ENCODE measurements at places on chromosomes 1 and 21. TPM values are rescaled to one million over a fixed set of nuclear protein-coding genes. Genes with fewer than 3 reads are reported as not detected.

GRCh38 chr1:21385022-21385421 lies 54.9 kb upstream of the NBPF3 start:
- H3K36me3 ChIP-seq, result peaks cover 4% of the 10 kb centered on the region
- no peak for DNase-seq
- H3K4me3 ChIP-seq, result no peak overlapping the region
- no peak overlapping the region for H3K27ac ChIP-seq
- H3K27me3 ChIP-seq, result peaks cover 26% of the 10 kb centered on the region

DNA sequence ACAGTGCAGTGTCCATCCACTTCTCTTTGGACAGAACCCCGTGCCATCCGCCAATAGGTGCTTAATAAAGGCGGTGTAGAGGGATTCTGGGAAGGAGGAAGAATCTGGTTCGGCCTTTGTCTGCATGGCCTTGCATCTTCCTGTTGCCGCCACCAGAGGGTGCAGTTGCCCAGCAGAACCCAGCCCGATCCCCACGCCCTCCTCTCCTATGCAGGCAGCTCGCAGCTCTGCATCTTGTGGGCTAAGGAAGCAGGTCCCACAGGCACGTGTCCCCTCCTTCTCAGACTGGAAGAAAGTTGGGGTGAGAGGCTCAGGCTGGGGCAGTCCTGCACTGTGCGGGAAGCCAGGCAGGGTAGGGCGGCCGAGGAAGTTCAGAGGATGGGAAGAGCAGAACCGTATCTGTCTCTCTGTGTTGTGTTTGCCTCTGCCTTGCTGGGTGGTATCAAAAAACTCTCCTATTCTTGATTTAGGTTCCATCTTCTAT lies 20.8 kb downstream of the NAV1 start:
- peaks cover 4% of the 10 kb centered on the region for H3K27me3 ChIP-seq
- peak; percentile 76 for DNase-seq
- no peak overlapping the region for H3K4me3 ChIP-seq
- no peaks in the 10 kb centered on the region for H3K36me3 ChIP-seq

DNA sequence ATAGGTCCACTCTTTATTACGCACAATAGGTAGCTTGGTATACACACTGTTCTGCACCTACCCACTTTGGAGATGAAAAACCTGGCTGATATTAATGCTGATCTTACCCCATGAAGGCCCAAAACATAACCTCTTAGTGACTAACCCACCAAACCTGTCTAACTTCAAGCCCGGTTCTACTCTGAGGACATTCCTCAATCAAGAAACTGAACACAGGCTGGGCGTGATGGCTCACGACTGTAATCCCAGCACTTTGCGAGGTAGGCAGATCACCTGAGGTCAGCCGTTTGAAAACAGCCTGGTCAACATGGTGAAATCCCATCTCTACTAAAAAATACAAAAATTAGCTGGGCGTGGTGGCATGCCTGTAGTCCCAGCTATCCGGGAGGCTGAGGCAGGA lies 50.5 kb downstream of the EYA3 start:
- no peak overlapping the region for H3K4me3 ChIP-seq
- H3K36me3 ChIP-seq, result peaks cover 22% of the 10 kb centered on the region
- no peak overlapping the region for H3K27ac ChIP-seq
- no peaks in the 10 kb centered on the region for H3K27me3 ChIP-seq
- no peak for DNase-seq
- no peaks in the 10 kb centered on the region for H3K4me1 ChIP-seq

- H3K27ac ChIP-seq, result no peak overlapping the region
- H3K4me3 ChIP-seq, result no peak overlapping the region
- peaks cover 1% of the 10 kb centered on the region for H3K4me1 ChIP-seq
- H3K27me3 ChIP-seq, result no peaks in the 10 kb centered on the region
- DNase-seq, result no peak
Observed at GRCh38 chr1:116163533-116163932, 52.3 kb downstream of the MAB21L3 start.

Gene MROH7
- not detected for total RNA-seq

DNA sequence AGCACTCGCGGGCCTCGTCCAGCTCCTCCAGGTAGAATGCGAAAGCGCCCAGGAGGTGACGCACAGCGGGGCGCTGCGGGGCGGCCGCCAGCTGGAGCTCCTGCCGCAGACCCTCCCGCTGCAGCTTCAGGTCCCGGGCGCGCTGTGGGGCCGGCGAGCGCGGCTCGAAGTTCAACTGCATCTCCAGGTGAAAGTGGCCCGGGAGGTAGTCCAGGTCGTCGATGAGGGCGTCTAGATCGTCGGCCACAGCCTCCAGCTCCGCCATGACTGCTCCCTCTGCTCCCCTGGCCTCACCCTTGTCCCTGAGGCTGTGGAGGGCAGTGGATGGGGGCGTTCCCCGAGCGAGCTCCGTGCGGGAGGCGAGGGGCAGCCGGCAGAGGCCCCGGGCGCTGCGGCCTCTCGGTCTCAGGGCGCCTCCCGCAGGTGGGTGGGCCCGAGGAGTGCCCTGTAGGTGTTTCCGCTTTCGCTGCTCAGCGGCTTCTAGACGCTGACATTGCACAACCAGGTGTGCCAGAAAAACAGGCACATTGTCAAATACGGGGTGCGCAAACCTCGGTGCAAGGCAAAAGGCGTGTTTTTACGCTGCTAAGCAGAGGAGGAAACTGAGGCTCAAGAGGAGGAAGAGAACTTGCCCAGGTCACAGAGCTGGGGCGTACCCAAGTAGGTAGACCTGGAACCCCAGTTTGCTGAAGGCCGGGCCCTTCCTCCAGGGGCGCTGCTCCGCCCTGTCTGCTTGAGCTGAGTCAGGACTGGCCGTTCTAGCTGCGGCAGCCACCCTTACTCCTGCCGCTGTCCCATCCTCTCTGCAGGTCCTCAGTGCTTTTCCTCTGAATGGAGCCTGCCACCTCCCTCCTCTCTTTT lies at the start of gene TTC22:
TTC22 (minus strand) TSS at position 425 of the 861 bp plus-strand sequence; CDS start at position 265, 160 bp downstream.
- peaks cover 10% of the 10 kb centered on the region for H3K36me3 ChIP-seq
- peak within 1 kb of the TSS; percentile 84 for H3K4me3 ChIP-seq
- no peaks in the 10 kb centered on the region for H3K27me3 ChIP-seq

DNA sequence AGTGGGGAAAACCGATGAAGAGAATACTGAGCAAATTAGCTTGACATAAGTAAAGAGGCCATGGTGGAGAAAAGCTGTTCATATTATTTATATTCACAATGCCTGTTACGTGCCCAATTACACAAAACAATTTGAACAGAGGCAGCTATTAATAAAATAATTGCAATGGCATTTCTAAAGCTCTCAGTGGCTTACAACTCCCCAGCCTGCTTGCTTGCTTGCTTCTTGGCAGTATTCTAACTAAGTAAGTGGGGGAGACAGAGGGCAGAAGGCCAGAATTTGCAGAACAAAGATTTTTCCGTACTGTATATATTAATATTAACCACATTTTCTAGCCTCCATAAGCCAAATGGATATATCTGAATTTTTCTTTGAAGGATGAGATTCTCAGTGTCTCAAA lies 12.9 kb downstream of the PTPN14 start:
- no peak overlapping the region for H3K27ac ChIP-seq
- no peaks in the 10 kb centered on the region for H3K4me1 ChIP-seq
- no peak overlapping the region for H3K4me3 ChIP-seq
- no peaks in the 10 kb centered on the region for H3K36me3 ChIP-seq
- peaks cover 16% of the 10 kb centered on the region for H3K27me3 ChIP-seq
- no peak for DNase-seq

DNA sequence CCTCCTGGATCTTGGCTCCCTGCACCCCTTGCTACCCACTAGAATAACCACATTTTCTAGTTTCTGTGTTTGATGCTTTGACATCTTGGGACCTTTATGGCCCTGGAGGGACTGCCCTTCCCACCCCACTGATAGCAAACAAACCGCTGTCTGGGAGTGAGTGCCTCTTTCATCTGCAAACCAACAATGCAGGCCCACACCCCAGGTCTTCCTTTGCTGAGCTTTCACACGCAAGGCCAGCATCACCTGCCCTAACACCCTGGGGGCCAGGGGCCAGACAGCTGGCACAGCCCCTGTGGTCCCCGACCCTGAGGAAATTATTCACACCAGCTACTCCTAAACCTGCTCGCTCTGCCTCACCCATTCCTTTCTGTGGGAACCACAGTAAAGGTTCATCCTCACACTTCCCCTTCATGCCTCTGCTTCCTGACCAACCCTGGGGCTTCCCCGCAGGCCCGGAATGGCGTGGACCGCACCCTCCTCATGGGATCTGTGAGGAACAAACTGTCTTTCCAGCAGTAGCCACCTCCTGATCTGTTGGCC lies 15.4 kb downstream of the SLC2A7 start:
- H3K4me1 ChIP-seq, result peaks cover 6% of the 10 kb centered on the region
- DNase-seq, result no peak
- no peaks in the 10 kb centered on the region for H3K36me3 ChIP-seq
- peaks cover 24% of the 10 kb centered on the region for H3K27me3 ChIP-seq

Gene TSTD1
- total RNA-seq, result 62.8 TPM

GRCh38 chr1:93980320-93981273 lies 71.4 kb upstream of the GCLM start:
- no peak overlapping the region for H3K4me3 ChIP-seq
- DNase-seq, result no peak

DNA sequence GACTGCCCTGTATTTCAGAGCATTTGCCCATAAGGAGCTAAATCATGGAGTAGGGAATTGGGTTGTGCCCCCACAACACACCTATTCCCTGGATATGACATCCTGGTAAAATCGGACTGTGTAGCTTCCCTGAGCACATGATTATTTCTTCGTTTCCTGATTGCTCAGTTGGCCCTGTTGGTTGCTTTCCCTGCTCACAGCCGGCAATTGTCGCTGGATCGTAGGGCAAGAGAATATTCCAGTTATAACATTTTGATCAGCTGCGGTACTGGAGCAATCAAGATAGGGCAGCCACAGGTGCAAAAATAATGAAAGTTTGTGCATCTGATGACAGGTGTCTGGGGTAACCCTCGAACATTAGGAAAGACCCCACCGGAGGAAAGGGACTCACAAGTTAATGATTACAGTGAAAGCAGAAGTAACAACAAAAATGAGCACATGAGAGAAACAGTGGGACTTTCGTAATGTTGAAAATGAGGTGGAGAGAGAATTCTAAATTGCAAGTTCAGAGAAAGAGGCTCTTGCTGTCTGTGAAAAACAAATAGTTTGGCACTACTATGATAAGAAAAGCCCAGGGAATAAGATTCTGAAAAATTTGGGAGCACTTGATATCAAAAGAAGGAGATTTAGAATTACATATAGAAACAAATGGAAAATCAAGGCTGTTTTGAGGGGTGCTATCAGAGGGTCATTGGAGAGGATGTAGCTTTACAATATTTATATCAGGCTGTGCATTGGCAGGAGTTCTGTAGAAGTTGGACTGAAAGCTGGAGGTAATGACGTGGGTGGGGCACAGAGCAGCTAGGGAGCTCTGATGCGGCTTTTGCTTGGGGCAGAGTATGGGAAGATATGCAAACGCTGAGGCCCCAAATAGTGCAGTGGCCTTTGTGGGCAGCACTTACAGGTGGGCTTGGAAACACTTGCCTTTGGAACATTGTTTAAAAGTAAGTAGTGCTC lies at the start of gene MAB21L3:
MAB21L3 (plus strand) TSS at position 833 of the 957 bp plus-strand sequence. CDS start 1,217 bp downstream, outside the sequence.
- H3K4me3 ChIP-seq, result no peak within 1 kb of the TSS
- no peak for DNase-seq
- H3K4me1 ChIP-seq, result no peaks in the 10 kb centered on the region

Gene PCP4
- total RNA-seq, result not detected
